ENCODE measurements at places on chromosomes 16 and 17.
A peak's percentile ranks its signal among the peaks of the same experiment; 100 is the strongest.

- peak; percentile 55 for DNase-seq
These were observed 632 bp upstream of the RTN4RL1 start for GRCh38 chr17:2025622-2026309.

GRCh38 chr16:89010210-89010925 lies 33.4 kb upstream of the CBFA2T3 start:
- DNase-seq: no peak

DNA sequence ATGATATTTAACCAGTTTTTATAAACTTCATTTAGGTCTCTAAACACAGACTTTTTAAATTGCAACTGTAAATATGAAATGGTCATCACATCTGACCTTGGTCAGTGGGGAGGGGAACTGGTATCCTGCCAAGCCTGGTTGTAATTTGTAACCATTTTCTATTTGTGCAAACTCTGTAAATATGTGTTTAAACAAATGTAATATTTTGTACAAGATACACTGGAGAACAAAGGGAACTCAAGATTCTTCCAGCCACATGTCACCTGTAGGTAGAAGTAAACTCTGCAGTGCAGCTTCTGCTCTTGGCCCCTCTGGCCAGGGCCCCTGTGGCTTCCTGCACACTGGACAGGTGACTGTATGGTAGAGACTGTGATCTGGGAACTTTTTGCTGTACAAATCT lies 35.8 kb downstream of the AKAP1 start:
- DNase-seq: no peak

GRCh38 chr17:18377437-18378204 lies at the start of gene EVPLL:
EVPLL (plus strand) TSS chr17:18377778; CDS start chr17:18380938, 3,160 bp downstream.
- DNase-seq: no peak

DNA sequence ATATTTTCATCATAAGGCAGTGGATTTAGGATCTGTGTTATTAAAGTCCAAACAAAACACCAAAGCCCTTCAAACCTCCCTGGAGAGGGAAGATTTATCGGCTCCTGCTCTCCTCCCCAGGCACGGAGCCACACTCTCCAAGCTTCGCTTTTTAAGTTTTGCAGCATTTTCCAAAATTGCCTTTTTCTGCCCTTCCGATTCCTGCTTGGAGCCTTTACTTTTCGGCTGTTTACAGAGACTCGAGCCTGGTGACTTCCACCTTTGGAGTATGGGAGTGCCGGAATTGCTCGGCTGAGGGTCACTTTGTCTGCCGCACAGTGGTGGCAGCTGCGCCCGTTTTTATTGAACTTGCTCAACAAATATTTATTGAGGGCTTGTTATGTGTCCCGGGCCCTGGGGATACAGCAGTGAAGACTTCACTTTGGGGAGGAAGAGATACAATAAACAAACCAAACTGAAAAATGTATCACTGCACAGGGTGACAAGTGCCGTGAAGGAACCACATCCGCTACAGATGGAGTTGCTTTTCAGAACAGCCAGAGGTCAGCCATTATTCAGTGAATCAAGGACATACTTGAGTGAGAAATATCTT lies 185.5 kb downstream of the NTN1 start:
- no peak for DNase-seq

DNA sequence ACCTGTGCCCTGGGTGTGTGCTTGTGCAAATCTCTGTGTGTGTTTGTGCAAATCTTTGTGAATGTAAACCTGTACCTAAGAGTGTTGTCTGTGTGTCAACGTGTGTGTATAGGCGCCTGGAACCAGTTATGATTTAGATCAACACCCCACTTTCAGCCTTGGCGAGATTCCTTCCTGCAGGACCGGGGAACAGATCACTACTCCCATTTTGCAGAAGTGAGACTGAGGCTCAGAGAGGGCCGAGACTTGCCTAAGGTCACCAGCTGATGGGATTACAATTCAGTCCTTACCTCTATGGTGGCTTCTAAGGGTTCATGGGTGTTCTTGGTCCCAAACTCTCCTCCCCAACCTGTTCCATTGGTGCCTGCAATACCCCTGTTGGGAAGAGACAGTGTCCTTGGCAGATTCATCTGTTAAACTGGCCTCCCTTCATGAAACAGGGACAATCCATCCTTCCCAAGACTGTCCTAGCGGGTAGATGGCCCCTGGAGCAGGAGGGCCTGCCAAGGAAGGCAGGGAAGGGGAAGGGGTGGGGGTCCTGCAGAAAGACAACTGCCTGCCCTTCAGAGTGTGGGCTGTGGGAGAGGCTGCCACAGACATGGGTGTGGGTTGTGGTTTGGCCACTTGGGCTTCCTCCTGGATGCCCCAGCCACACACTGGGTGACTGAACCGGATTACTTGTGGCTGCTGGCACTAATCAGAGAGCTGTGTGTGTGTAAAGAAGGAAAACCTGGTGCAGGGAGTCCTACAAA lies 6.9 kb upstream of the MAPK7 start:
- DNase-seq: no peak
